ENCODE measurements at places on chromosomes 4 and X.

GRCh38 chr4:36624030-36624429, 342.6 kb downstream of the DTHD1 start:
- no peak for DNase-seq

DNA sequence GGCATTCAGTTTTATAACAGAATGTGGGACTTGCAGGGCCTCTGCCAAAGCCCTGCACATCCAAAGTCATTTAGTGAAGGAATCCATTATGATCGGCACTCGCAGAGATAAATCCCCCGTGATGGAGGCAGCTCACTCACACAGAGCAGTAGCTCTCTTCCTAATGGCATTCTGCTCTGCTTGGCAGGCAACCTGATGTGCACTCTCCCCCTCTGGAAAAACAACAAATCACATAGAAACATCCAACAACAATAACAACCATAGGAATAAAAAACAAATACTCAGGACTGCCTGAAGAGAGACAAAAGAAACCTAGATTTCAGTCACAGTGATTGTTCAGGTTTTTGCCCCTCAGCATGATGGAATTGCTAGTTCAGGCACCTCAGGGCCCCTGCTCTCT, 59.7 kb downstream of the NAA11 start:
- no peak for DNase-seq

GRCh38 chr4:3445829-3446545, 4.2 kb downstream of the HGFAC start:
- no peak for DNase-seq

- no peak for DNase-seq
Measured at GRCh38 chr4:42428036-42428435, 30.7 kb downstream of the SHISA3 start.

DNA sequence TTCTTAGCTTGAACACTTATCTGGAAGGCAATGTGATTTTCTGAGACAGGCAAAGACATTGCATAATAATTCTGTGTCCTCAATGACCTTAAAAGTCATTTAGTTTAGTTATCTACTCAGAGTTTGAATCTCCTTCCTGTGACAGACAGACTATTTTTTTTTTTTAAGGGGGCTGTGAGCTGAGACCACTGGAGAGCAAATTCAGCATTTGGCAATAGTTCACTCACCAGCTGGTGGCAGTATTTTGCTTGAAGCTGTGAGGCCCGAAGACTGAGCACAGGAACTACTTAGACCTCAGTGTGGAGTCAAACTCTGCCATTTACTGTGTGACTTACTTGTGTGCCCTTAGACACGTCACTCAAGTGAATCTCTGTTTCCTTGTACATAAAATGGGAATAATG, 22.9 kb upstream of the CPE start:
- DNase-seq, result peak; percentile 16

DNA sequence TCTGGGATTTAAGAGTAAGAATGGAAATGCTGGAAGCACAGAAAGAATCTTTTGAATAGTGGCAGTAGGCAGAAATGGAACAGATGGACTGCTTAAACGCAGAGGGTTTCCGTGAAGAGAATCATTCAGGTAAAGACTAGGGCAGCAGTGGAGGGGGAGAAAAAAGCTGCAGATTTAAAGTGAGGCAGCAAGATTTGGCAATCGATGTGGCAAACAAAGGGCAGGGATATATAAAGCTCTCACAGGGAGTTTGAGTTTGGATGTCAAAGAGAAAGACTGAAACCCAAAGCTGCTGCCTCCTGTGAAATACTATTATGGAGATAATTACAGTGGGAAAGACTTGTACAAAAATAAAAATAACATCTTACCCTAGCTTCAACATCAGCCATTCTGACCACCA, 384.0 kb downstream of the CENPC start:
- DNase-seq, result no peak

DNA sequence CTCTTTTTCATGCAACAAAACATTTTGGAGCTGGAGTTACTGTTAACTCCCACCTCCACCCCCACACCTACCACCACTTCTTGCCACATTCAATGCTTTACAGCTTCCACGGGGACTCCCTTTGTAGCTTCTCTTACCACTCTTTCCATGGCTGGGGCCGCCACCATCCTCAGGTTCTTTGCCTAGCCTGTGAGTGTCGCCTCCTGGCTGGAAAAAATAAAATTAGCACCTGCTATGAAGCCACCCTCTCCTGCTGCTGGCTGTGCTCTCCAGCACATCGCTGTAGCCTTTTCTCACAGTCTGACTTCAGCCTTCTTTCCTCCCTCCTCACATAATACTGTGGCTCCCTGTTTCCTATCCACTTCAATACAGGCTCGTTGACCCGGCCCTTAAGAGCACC, 114.4 kb downstream of the FRAS1 start:
- no peak for DNase-seq

DNA sequence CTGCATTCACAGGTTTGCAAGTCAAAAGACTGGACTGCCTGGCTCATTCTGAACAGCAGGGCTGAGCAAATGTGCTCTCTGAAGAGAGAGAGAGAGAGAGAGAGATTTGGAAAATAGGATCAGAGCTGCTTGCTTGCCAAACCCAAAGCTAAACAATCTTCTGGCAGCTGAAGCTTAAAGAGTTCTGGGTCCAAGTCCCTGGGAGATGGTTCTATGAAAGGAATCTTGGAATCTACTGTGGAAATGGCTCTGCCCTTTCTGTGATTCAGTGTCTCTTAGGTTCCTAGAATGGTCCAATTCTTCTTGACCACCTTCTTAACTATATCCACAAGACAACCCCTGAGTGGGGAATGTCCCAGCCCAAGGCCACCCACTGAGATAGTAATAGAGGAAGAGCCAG, 66.1 kb upstream of the EFNB1 start:
- DNase-seq, result no peak

DNA sequence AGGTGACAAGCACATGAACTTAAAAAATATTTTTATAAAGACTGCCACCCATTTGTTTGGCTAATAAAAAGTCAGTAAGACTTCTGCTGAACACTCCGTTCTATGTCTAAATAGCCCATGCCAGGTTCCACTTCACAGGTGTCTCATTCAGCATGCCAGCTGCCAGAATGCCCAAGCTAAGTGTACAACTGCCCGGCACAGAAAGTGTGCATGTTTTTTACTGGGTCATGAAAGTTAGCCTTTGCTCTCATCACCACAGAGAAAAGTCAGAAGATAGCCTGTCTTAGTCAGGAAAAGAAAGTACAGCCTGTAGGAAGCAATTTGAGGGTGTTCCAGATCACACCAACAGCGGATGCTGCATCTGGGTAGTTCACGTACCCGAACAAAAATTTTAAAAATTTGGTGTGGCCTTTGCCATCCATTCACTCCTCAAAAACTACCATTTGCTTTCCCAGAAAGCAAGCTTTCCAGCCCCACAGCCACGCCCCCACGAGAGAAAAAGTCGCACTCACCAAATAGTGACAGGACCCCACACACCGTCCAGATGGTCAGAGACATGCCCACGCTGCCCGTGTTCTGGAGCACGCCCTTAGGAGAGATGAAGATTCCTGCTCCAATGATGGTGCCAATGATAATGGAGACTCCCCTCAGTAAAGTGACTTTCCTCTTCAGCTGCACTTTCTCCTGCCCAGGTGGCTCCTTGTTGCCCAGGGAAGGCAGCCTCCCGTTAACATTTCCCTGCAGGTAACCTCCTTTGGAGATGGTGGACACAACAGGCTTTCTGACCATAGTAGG, 671 bp downstream of the SLC7A11 start:
- peak; percentile 66 for DNase-seq

DNA sequence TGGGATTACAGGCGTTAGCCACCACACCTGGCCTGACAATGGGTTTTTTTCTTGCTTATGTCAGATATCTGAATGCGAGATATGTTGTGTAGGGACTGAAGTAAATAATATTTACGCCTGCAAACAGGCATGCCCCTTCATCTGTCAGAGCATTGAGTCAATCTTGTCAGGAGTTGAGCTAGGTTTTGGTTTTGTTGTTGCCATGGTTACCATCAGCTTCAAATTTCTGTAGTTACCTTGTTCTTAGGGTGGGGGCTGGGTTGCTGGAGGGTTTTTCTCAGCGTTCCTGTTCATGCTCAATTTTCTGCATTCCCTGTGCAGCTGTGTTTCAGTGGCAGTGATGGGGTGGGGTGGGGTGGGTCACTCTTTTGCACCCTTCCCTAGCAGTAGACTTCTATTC, 14.5 kb downstream of the MRPL1 start:
- DNase-seq, result no peak

- no peak for DNase-seq
Measured at GRCh38 chr4:139584013-139584412, 28.0 kb upstream of the SETD7 start.

DNA sequence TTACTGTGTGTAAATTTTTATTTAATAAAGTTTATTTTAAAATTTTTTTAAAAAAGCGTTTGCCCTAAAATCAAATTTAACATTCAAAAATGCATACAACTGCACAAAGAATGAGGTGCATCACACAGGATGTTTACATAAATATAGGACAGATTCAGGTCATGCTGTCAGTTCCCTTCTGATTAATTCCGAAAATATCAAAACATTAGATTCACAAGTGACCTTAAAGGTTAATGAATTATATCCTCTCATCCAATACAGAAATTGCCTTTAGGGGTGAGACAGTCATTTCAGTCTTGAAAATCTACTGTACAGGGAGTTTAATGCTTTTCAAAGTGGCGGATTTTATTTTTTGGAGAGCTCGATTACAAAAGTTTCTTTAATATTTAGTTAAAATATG, 208.7 kb upstream of the FTHL17 start:
- no peak for DNase-seq

- no peak for DNase-seq
Measured at GRCh38 chrX:154430916-154431315, 2.4 kb downstream of the ATP6AP1 start.

GRCh38 chr4:141543176-141543575, 93.2 kb upstream of the IL15 start:
- no peak for DNase-seq

DNA sequence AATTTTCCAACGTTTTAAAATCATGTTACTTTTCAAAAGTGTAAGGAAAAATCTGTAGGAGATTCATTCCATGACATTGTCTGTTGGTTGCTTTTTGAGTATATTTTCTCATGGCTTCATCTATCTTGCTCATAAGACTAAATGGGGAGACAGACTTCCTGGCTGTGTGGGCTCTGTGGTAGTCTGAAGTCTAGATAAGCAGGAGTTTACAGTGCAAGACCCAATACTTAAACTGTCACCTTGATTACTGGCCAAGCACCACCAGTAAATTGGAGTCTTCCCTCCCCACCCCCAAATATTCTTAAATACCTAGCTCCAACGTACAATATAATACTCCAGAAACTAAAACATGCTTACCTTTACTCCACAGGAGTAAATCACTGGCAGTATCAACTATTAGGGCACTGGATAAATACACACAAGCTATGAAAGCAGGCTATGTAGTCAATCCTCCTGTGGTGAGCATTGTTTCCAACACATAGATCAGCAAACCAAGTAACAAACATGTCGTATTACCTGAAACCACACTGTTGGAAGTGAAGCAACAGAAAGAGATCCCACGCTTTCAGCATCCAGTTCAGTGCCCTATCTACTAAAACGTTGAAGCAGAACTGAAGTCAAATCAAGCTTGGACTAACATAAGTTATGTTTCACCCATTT, 6.2 kb downstream of the HNRNPD start:
- no peak for DNase-seq

GRCh38 chrX:18010253-18010652, 149.2 kb upstream of the RAI2 start:
- DNase-seq, result no peak

DNA sequence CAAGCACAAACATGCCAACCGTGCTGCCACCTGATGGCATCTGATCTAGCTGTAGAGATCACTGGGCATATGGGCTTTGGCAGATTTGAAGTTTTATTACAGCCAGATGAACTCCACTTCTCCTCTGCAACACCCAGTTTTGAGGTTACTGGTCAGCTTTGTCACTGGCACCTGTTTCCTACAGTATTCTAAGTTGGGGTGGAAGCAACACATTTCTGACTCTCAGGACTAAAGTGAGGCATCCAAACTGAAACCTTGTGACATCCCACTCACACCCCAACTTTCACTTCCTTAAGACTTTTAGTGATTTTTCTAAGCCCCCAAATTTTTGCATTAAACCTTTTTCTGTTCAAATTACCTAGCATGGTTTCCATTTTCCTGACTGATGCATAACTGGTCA, 115.1 kb upstream of the PCDH18 start:
- DNase-seq, result no peak

DNA sequence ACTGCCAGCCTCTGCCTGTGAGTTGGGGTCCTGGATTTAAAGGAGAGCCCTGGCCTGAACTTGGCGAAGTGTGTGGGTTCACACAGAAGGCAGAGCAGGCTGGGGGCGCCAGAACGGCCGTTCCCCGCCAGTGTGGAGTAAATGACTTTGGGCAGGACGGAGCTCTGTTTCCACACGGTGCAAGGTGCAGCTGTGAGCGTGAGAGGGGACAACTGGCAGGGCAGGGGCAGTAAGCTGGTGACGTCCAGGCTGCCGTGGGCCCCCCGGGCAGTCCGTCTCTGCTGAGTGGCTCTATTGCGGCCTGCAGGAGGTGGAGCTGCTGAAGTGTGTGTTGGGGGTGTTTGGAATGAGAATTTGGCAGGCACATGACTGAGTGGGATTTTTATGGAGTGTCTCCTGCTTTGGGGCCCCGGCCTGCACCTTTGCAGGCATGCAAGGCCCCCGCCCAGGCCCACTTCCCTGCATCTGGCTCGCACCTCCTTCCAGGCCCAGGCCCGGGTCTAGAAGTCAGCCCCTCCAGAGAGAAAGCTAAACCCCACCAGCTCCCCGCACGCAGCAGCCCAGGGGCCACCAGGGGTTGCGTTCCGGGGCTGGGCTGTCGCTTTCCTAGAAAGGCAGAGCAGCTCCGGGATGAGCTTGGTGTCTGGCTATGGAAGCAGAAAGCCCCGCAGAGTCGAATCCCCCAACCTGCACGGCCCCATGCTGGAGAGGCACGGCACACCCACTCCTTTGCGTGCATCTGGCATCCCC, 62.2 kb upstream of the GRPEL1 start:
- no peak for DNase-seq

DNA sequence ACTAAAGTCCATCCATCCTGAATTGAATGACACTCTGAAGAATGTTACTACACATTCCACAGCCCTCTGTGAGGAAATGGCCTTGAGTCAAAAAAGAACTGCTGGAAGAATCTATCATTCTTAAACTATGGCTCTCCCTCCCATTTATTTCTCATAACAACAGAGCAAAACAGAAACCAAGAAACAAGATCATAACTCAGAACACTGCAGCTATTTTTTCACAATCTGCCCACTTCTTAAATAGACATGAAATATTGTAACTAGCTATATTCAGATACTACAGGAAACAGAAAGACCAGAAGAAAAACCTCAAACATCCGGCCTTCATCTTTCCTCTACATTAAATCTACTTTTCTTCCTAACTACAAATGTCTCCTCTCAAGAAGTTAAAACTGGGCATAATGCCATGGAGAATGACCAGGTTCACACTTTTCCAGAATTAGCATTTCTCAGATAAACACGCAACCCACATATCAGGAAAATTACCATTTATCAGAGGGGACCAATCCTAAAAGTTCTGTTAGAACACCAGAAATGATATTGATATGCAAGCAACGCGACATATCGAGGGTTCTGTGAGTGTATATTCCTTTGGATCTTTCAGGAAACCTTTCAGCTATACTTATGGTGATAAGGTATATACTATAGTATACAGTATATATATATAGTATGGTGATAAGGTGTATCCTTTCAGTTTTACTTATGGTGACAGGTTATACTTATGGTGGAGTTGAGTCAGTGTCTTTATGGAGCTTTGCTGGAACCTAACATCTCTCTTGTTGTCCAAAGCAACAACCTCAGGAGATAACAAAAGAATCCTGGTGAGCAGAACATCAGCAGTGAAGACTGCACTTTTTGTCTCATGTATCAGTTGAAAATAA, 60.4 kb upstream of the IRF2 start:
- DNase-seq, result peak; percentile 37

GRCh38 chrX:14006540-14006939, 23.2 kb downstream of the GEMIN8 start:
- DNase-seq, result no peak

GRCh38 chr4:185202984-185203485, 765 bp downstream of the CFAP97 start:
- DNase-seq, result no peak
